ENCODE measurements at places on chromosomes 13 and 19. TPM values are rescaled to one million over a fixed set of nuclear protein-coding genes. Genes with fewer than 3 reads are reported as not detected.

- DNase-seq: no peak
Measured at GRCh38 chr19:2303211-2303798, 4.6 kb downstream of the LINGO3 start.

GRCh38 chr19:2101417-2102335, 5.0 kb downstream of the IZUMO4 start:
- no peak for DNase-seq

Gene F2RL3
- total RNA-seq: not detected

Gene GFY
- total RNA-seq: not detected

Gene ZIC2
- 48.6 TPM for total RNA-seq

Measured in neural crest cell (in vitro differentiated cells).